ENCODE measurements at places on chromosomes 6 and 20. TPM values are rescaled to one million over a fixed set of nuclear protein-coding genes. Genes with fewer than 3 reads are reported as not detected.

Gene MROH8
- total RNA-seq: 2.3 TPM

Gene AGER
- total RNA-seq: 4.4 TPM

Gene HDGFL1
- not detected for total RNA-seq

Gene ENPP3
- 16.6 TPM for total RNA-seq

Gene RGS17
- 0.61 TPM for total RNA-seq

Gene ZC2HC1B
- not detected for total RNA-seq

Gene VSTM2L
- total RNA-seq: 1.1 TPM

Gene HACE1
- total RNA-seq: 8.1 TPM

Gene MTFR2
- total RNA-seq: 1.2 TPM

Gene KIF13A
- 47.0 TPM for total RNA-seq

Gene GRM1
- total RNA-seq: not detected

Gene RAET1L
- not detected for total RNA-seq

Gene NT5DC1
- total RNA-seq: 45.2 TPM

Gene METTL24
- total RNA-seq: 0.31 TPM

Gene APOBEC2
- total RNA-seq: not detected

Gene FRS3
- 4.4 TPM for total RNA-seq

Gene AHCY
- 72.9 TPM for total RNA-seq

Gene SLC22A2
- not detected for total RNA-seq

Gene CCDC170
- total RNA-seq: 1.7 TPM

Gene AMD1
- total RNA-seq: 64.1 TPM

Gene FRK
- total RNA-seq: 22.6 TPM

Gene RIPPLY2
- total RNA-seq: 0.22 TPM

Gene TAF4
- 28.2 TPM for total RNA-seq

Gene LY6G6C
- total RNA-seq: not detected

Gene SLC2A10
- 29.6 TPM for total RNA-seq

Gene C6orf132
- 49.7 TPM for total RNA-seq

Gene AIF1
- total RNA-seq: 15.0 TPM

Gene MYLK2
- total RNA-seq: 0.08 TPM

Gene MLIP
- total RNA-seq: 2.7 TPM

Gene PTCHD4
- total RNA-seq: 0.25 TPM

Gene NEURL2
- total RNA-seq: 4.7 TPM

Gene AVP
- not detected for total RNA-seq

Gene PNLDC1
- not detected for total RNA-seq

Gene PRKN
- 5.4 TPM for total RNA-seq

Gene BIRC7
- 0.25 TPM for total RNA-seq

Gene MRAP2
- total RNA-seq: 8.5 TPM

Gene HSPA12B
- 2.3 TPM for total RNA-seq

Gene PRICKLE4
- 6.7 TPM for total RNA-seq

Gene TNF
- 0.27 TPM for total RNA-seq

Gene HLA-DRA
- 29.3 TPM for total RNA-seq

Gene PKHD1
- total RNA-seq: 0.12 TPM

Gene EYS
- total RNA-seq: 1.3 TPM

Gene GPR6
- total RNA-seq: not detected

Gene OR2H1
- not detected for total RNA-seq

Gene SRC
- 117 TPM for total RNA-seq

Gene ECHDC1
- 55.3 TPM for total RNA-seq

Gene OR2B6
- not detected for total RNA-seq

Gene ANKRD66
- total RNA-seq: not detected

Gene OPRL1
- 0.15 TPM for total RNA-seq

Gene NKX2-4
- total RNA-seq: not detected
